Effector memory CD8-positive, alpha-beta T cell (primary cell): ENCODE measurements at places on chromosomes 2 and 18.

GRCh38 chr18:2573408-2573807 lies 2.1 kb downstream of the NDC80 start:
- no peaks in the 10 kb centered on the region for H3K27me3 ChIP-seq
- no peak for DNase-seq
- H3K4me1 ChIP-seq: peaks cover 23% of the 10 kb centered on the region
- H3K4me3 ChIP-seq: peak overlapping the region; percentile 97

DNA sequence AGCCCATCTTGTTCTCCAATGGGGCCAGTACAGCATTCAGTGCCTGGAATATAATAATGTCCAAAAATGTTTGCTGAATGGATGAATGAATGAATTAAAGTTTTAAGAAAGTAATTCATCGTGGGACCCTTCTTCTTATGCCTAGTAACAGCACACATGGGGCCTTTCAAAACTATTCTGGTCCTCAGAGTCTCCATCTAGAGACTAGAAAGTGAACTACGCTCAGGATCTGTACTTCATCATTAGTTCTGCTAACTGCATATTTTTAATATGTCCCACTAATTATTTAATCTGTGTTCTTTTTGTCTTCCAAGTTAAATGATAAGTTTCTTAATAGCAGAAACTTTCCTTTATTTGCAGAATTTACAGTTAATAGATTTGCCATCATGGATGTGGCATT lies 172.5 kb downstream of the SMAD2 start:
- H3K4me1 ChIP-seq: peaks cover 5% of the 10 kb centered on the region
- no peaks in the 10 kb centered on the region for H3K36me3 ChIP-seq
- no peak overlapping the region for H3K27ac ChIP-seq
- DNase-seq: no peak

- DNase-seq: no peak
- H3K27me3 ChIP-seq: no peaks in the 10 kb centered on the region
- H3K4me1 ChIP-seq: no peaks in the 10 kb centered on the region
- no peaks in the 10 kb centered on the region for H3K36me3 ChIP-seq
- no peak overlapping the region for H3K4me3 ChIP-seq
Measured at GRCh38 chr18:28512357-28512756, 335.4 kb upstream of the CDH2 start.

DNA sequence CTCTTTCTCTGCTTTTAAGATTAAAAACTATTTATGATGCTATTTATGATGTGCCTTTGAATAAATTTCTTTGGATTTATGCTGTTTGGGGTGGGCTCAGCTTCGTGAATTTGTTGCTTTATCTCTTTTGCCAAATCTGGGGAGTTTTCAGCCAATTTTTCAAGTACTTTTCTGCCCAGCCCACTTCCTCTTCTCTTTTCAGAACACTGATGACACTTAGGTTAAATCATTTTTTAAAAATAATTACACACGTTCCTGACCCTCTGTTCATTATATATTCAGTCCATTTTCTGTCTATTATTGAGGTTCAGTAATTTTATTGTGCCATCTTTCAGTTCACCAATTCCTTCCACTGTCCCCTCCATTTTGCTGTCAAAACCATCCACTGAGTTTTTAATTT lies 14.8 kb upstream of the BCL2L11 start:
- H3K36me3 ChIP-seq: no peaks in the 10 kb centered on the region
- H3K27ac ChIP-seq: no peak overlapping the region
- H3K27me3 ChIP-seq: peaks cover 8% of the 10 kb centered on the region
- no peak overlapping the region for H3K4me3 ChIP-seq
- peaks cover 2% of the 10 kb centered on the region for H3K4me1 ChIP-seq
- no peak for DNase-seq

GRCh38 chr2:28658369-28658768 lies 93.3 kb upstream of the PPP1CB start:
- H3K4me3 ChIP-seq: no peak overlapping the region
- H3K4me1 ChIP-seq: peaks cover 8% of the 10 kb centered on the region
- H3K36me3 ChIP-seq: no peaks in the 10 kb centered on the region
- H3K27me3 ChIP-seq: no peaks in the 10 kb centered on the region
- no peak for DNase-seq

GRCh38 chr2:236172255-236173035 lies 4.3 kb upstream of the GBX2 start:
- H3K27ac ChIP-seq: no peak overlapping the region
- H3K27me3 ChIP-seq: peaks cover 52% of the 10 kb centered on the region
- H3K4me3 ChIP-seq: no peak overlapping the region
- no peak for DNase-seq
- H3K36me3 ChIP-seq: no peaks in the 10 kb centered on the region

DNA sequence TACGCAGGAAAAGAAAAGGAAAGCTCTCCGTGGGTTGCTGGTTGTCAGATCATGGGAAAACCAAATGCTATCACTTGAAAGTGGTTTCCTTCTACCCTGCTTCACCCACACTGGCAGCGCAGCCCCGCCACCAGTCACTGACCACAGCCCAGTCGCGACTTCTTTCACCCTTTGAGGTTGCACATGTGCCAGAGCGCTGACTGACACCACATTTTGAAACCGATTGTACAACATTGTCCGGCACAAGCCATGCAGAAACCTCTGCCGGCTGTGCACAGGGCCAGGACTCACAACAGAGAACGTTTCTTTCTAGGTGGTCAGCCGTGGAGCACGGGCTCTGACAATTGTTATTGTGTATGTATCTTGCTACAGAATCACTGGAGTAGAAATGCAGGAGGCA lies 827.2 kb upstream of the POU3F3 start:
- no peaks in the 10 kb centered on the region for H3K4me1 ChIP-seq
- no peak overlapping the region for H3K27ac ChIP-seq

DNA sequence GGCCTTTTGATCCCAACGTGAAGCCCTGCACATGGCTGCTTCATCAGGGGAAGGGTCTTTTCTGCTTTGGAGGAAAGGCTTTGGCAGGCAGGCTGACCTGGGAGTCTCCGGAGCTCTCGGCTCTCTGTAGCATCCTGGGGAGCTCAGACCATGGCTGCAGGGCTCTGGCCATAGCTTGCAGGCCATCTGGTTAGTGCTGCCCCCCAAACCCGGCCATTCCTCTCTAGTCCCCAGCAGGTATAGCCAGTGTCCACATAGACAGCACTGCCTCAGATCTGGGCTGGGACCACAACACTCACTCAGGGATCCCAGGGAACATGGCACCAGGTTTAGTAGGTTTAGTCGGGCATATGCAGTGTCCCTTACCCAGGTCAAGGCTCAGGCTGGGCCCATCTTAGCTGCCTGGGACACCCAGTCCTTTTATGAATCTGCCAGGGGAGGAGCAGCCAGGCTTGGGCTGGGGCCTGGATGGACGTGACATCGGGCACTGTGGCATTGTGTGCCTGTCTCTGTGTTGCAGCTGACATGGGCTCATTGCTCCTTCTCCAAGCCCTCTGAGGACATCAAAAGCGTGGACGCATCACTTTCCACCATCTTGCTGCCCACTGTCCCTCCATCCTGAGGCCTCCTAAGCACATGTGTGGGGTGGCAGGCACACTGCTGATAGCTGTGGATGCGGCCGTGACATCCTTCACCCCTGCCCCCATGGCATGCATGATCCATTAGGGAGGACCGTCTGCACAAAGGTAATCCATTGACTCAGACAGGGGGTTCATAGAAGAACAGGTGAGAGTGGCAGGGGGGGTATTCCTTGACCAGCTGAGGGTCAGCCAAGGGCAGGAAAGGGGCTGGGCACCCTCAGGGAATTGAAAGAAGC lies 19.2 kb upstream of the GPR35 start:
- H3K4me3 ChIP-seq: no peak overlapping the region
- peaks cover 10% of the 10 kb centered on the region for H3K36me3 ChIP-seq
- no peak for DNase-seq
- no peaks in the 10 kb centered on the region for H3K27me3 ChIP-seq
- H3K4me1 ChIP-seq: peaks cover 8% of the 10 kb centered on the region
- peak overlapping the region; percentile 44 for H3K27ac ChIP-seq

DNA sequence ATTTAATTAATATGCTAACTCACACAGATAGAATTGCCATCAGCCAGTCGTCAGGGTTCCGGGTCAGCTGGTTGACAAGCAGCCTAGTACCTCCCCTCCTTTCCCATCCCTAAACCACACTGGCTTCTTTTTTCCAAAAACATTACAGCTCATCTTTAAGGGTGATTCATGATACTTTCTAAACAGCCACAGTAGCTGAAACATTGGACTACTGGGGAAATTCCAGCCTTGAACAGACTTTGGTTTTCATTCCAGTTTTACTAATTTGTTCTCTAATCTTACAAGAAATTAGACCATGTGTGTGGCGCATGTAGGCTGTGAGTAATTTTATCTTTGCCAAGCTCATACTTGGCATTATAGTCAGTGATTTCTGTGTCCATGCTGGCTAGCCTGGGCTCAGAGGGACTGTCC lies 110.8 kb downstream of the FMNL2 start:
- H3K36me3 ChIP-seq: no peaks in the 10 kb centered on the region
- no peak for DNase-seq
- H3K27ac ChIP-seq: no peak overlapping the region
- no peak overlapping the region for H3K4me3 ChIP-seq

DNA sequence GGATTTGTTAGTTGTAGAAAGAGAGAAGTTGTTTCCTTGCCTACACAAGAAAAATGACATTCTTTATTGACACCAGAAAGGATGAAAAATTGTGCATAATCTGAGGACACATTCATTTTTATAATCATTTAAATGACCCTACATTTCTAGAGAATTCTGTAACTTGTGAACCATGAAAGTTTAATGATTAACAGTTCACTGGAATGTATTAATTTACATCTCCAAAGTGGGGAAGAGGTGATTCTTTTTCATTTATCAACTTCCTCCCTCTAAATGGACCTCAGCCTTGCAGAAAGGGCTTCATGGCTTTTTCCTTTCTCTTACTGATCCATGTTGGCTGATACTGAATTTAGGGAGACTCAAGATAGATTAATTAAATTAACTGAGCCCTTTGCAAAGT lies 565.2 kb upstream of the LINC00305 start:
- no peak overlapping the region for H3K27ac ChIP-seq
- H3K4me1 ChIP-seq: no peaks in the 10 kb centered on the region
- no peak for DNase-seq

- peaks cover 4% of the 10 kb centered on the region for H3K4me1 ChIP-seq
- H3K27ac ChIP-seq: peak overlapping the region; percentile 32
- no peak for DNase-seq
- no peak overlapping the region for H3K4me3 ChIP-seq
Measured at GRCh38 chr2:233449081-233449901, 95.0 kb downstream of the DGKD start.

- H3K27me3 ChIP-seq: no peaks in the 10 kb centered on the region
- H3K27ac ChIP-seq: no peak overlapping the region
- no peak overlapping the region for H3K4me3 ChIP-seq
- no peaks in the 10 kb centered on the region for H3K36me3 ChIP-seq
- H3K4me1 ChIP-seq: no peaks in the 10 kb centered on the region
Measured at GRCh38 chr2:6368281-6368680, 497.4 kb downstream of the CMPK2 start.

DNA sequence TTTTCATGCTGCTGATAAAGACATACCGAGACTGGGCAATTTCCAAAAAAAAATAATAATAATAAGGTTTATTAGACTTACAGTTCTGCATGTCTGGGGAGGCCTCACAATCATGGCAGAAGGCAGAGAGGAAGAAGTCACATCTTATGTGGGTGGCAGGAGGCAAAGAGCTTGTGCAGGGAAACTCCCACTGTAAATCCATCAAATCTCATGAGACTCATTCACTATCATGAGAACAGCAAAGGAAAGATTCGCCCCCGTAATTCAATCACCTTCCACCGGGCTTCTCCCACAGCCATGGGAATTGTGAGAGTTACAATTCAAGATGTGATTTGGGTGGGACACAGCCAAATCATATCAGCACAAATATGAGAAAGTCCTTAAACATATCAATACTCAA lies 1314.8 kb downstream of the DPP10 start:
- DNase-seq: no peak
- H3K4me3 ChIP-seq: no peak overlapping the region
- no peaks in the 10 kb centered on the region for H3K27me3 ChIP-seq
- H3K36me3 ChIP-seq: no peaks in the 10 kb centered on the region

GRCh38 chr2:128986867-128987268 lies 668.2 kb upstream of the HS6ST1 start:
- H3K27ac ChIP-seq: no peak overlapping the region
- no peaks in the 10 kb centered on the region for H3K4me1 ChIP-seq
- H3K27me3 ChIP-seq: no peaks in the 10 kb centered on the region

GRCh38 chr2:241039416-241039815 lies 41.0 kb downstream of the SNED1 start:
- H3K36me3 ChIP-seq: peaks cover 19% of the 10 kb centered on the region
- no peaks in the 10 kb centered on the region for H3K27me3 ChIP-seq
- H3K27ac ChIP-seq: no peak overlapping the region
- H3K4me3 ChIP-seq: no peak overlapping the region
- no peaks in the 10 kb centered on the region for H3K4me1 ChIP-seq

- H3K4me1 ChIP-seq: peaks cover 62% of the 10 kb centered on the region
- H3K27me3 ChIP-seq: no peaks in the 10 kb centered on the region
- H3K4me3 ChIP-seq: peak overlapping the region; percentile 75
- H3K36me3 ChIP-seq: peaks cover 10% of the 10 kb centered on the region
Measured at GRCh38 chr2:196182439-196183171, 11.2 kb upstream of the STK17B start.

DNA sequence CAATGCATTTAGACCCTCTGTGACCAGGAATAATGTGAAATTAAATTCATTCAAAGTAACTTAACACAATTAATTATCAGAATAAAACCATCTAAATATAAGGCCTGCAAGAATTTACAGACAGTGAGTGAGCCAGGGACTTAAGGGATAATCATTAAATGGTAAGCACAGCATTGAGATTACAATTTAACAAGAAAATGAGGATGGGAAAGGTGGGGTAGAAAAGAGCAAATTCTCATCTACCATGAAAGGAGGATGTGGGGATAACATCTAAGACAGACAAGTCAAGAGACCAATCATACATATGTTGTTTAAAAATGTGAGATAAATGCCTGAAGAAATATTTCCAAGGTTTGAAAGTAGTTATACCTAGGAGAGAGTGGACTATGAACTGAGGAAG lies 259.3 kb upstream of the NT5C1B start:
- no peak overlapping the region for H3K4me3 ChIP-seq
- H3K27ac ChIP-seq: no peak overlapping the region
- no peaks in the 10 kb centered on the region for H3K36me3 ChIP-seq
- H3K4me1 ChIP-seq: no peaks in the 10 kb centered on the region

DNA sequence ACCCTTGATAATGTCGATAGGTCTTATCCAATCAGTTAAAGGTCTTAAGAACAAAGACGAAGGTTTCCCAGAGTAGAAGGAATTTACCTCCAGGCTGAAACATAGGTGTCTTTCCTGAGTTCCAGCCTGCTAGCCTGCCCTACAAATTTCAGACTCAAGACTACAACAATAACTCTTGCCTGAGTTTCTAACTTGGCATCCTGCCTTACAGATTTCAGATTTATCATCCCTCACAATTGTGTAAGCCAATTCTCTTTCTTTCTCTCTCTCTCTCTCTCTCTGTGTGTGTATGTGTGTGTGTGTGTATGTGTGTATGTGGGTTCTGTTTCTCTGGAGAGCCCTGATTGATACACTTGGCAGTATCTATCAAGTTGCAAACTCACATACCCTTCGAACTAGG lies 37.2 kb upstream of the B4GALT6 start:
- H3K4me1 ChIP-seq: peaks cover 4% of the 10 kb centered on the region
- no peak overlapping the region for H3K27ac ChIP-seq
- H3K27me3 ChIP-seq: peaks cover 46% of the 10 kb centered on the region
- no peaks in the 10 kb centered on the region for H3K36me3 ChIP-seq
- H3K4me3 ChIP-seq: no peak overlapping the region

- DNase-seq: no peak
- H3K4me3 ChIP-seq: no peak overlapping the region
- H3K27ac ChIP-seq: no peak overlapping the region
Measured at GRCh38 chr18:68234131-68234530, 480.8 kb downstream of the TMX3 start.

- no peaks in the 10 kb centered on the region for H3K4me1 ChIP-seq
- DNase-seq: no peak
- no peaks in the 10 kb centered on the region for H3K27me3 ChIP-seq
Measured at GRCh38 chr18:30106356-30106755, 936.2 kb downstream of the DSC3 start.
